T-helper 2 cell treated with Interferon-gamma antibody and Interleukin-4, amounts not matched to agents 5 μg/mL and 100 μg/mL, for 36 hours (primary cell): ENCODE measurements at places on chromosomes 16 and 17.

DNA sequence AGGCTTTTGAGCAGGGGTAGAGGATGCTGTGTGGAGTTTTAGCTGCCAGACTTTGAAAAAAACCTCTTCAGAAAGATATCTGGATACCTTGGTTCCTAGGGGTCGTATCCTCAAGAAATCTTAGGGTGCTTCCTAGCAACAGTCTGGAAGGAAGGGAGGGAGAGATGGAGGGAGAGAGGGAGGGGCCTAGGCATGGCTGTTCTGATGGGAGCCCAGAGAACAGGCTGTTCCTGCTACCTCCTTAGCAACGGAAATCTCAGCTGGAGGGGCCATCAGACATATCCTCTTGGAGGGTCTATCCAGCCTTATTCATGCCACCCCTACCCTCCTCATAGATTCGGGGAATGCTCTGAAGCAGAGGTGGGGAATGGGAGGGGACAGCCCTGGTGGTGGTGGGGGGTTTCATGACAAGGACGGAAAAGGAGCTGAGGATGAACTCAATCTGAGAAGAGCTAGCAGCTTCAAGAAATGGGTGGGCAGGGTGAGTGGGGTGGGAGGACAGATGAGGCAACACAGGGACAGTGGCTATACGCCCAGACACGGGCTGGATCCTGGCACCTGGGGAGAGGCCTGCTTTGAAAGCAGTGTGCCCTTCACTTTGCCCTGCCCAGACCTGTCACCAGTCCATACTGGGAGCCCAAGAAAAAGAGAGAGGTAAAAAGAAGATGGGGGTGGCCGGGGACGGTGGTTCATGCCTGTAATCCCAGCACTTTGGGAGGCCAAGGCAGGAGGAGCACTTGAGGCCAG is 2.9 kb upstream of the THRA start:
- no peak for DNase-seq

DNA sequence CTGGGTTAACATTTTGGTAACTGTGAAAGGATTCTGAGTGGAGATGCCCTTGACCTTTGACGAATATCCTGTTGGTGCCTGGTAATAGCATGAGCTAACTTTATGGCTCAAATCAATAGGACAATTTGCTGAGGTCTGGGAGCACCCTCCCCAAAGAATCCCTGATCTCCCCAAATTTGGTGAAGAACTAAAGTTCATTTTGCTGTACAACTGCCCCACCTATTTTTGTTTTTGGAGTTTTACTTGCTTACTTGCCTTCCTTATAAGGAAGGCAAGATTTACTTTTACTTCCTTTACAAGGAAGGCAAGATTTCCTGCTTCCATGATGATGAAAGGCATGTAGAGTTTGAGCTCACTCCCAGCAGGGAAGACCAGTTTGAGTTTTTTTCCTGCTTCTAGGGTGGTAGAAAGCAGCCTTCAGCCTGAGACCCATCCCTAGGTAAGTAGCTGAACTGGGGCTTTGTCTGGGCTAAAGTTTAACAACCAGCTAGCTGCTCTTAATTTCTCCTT is 2.8 kb downstream of the KRTAP4-9 start:
- DNase-seq, result no peak

DNA sequence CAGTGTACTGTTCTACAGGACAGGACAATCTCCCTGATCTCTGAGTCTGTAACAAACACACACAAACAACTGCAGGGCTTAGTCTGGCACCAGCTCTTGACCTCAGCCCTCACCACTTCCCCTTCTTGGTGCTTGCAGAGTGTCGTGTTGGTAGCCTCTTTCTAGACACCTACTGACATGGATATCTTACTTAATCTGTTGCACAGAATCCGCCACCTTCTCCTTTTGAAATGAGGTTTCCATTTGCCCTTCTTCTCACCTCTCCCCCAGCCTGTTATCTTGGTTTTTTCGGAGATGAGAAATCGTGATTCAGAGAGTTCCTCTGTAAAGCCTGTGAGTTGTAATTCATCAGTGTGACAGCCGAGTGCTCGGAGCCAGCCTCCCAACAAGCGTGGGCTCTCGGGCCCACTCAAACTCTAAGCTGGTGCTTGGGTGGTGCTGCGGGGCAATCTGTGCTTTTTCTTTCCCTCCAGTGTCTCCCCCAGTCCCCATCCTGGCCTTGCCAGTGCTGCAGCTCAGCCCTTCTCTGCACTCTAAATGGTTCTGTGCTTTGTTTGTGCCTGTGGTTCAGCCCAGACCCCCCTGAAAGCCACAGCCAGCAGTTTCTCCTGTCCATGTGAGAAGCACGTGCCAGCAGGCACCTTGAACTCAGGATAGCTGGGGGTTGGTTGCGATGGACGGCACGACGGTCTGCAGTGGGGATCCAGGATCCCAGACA is 28.1 kb downstream of the KIAA0513 start:
- DNase-seq, result peak; percentile 91

DNA sequence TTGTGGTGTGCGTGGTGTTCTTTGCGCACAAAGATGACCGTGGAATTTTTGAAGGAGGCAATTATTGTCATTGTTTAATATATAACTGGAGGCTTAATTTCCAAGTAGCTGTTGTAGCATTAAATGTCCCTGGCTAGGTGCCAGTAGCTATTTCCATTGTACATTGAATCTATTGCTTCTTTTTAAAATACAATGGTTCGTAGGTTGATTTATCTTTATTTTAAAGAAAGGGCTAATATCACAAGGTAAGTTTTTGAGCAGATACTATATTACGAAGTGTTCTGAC is 127.1 kb downstream of the RPTOR start:
- no peak for DNase-seq

- DNase-seq, result peak; percentile 41
These were observed 51.2 kb downstream of the RMI2 start for GRCh38 chr16:11396241-11397048.

DNA sequence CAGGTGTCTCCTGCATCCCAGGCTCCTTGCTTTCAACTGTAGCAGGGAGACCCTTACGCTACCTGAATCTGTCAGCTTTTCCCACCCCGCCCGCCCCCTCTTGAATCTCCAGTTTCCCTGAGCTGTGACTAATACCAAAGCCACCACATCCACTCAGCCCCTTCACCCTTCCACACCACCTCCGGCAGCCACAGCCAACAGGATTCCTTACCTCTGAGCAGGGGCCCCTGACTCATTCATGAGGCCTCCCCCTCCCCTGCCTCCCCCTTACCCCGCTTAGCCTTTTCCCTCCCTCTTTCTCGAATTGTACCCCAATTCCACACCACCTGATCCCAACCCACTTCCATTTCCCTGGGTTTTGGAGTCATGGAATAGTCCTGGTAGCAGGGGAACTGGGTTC is 2.3 kb downstream of the STX1B start:
- DNase-seq, result no peak

- DNase-seq, result peak; percentile 62
These were observed 802 bp upstream of the TOB1 start for GRCh38 chr17:50866950-50867362.

GRCh38 chr17:8109661-8110455 is 8.5 kb downstream of the ALOXE3 start:
- DNase-seq, result peak; percentile 70

GRCh38 chr16:54385141-54385540 is 98.6 kb upstream of the IRX3 start:
- no peak for DNase-seq

DNA sequence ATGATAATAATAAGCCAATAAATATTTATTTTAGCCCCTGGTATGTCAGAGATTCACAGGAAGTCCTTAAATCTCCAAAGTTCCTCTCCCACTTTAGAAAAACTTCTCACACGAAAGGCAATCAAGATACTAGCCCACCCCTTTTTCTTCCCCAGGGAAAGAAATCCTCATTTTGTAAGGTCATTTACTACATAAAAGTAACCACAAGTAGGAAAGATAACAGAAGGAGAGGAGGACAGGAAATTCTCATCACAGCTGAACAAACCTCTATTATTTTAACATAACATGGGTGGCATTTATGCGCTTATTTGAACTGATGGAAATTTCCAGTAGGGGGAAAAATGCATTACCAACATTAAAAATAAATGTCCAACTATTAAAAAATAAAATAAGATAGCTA is 3.4 kb downstream of the FAM222B start:
- DNase-seq, result no peak

- no peak for DNase-seq
These were observed 1.1 kb downstream of the CD300H start for GRCh38 chr17:74566132-74566753.

- DNase-seq, result no peak
These were observed 11.0 kb downstream of the CYB561 start for GRCh38 chr17:63434951-63435571.

DNA sequence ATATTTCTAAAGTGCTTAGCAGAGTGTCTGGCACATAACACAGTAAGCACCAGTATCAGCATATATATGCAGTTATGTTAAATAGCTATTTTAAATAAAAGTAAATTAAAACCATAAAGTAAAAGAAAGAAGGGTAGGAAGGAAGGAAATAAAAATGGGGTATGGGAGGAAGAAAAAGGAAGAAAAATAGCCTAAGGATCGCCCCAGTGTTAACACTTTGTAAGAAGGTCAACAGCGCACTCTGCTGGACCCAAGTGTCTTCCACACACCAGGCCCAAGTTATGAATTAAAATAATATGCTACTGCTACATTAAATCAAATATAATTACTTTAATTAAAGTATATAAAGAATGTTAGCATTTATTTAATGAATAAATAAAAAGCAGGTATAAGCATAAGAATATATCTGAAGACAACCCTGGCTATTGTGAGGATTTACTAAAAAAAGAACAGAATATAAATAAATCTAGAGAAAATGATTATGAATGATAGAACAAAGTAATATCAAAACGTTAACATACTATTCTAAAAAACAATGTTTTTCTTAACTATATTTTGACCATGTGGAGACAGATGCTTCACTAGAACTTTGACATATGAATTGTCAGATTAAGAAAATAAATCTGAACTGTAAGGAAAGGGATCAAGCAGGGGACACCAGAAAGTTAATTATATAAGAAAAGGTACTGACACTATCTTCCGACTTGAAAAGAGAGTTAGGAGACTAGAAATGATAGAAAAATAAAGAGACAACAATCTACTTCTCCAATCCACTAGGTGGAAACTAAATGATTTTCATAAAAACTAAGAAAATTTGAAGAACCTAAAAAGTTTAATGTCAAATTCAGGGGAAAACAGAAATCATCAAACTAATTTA is 25.9 kb downstream of the BRIP1 start:
- DNase-seq, result no peak
